ENCODE measurements at places on chromosomes 1 and 21. TPM values are rescaled to one million over a fixed set of nuclear protein-coding genes. Genes with fewer than 3 reads are reported as not detected.

GRCh38 chr1:206921772-206922265, at the start of gene FCMR:
FCMR (minus strand) TSS chr1:206921941; CDS start chr1:206921854, 87 bp downstream.
- H3K4me1 ChIP-seq = no peaks in the 10 kb centered on the region
- H3K4me3 ChIP-seq = no peak within 1 kb of the TSS
- DNase-seq = no peak
- H3K36me3 ChIP-seq = no peaks in the 10 kb centered on the region
- no peak within 1 kb of the TSS for H3K27ac ChIP-seq

Gene RIMS3
- 0.78 TPM for total RNA-seq

DNA sequence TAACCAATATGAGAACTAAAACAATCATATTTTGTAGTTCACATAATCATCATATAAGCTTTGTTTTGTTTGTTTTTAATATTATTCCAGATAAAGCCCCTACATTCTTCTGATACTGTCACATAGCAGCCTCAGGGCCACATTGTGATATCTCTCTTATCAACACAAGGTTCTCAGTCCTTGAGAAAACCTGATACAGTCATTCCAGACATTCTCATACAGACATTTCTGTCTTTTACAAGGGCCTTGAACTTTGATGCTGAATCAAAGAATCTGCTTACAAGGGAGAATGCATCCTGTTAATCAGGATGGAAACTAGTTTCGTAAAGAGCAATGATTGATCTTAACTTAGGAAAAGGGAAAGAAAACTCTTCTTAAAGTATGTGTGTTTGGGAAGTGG, 12.7 kb upstream of the VCAM1 start:
- H3K27ac ChIP-seq = no peak overlapping the region
- peaks cover 53% of the 10 kb centered on the region for H3K4me1 ChIP-seq
- H3K4me3 ChIP-seq = no peak overlapping the region
- DNase-seq = no peak
- no peaks in the 10 kb centered on the region for H3K27me3 ChIP-seq

Gene HSD3B2
- not detected for total RNA-seq

DNA sequence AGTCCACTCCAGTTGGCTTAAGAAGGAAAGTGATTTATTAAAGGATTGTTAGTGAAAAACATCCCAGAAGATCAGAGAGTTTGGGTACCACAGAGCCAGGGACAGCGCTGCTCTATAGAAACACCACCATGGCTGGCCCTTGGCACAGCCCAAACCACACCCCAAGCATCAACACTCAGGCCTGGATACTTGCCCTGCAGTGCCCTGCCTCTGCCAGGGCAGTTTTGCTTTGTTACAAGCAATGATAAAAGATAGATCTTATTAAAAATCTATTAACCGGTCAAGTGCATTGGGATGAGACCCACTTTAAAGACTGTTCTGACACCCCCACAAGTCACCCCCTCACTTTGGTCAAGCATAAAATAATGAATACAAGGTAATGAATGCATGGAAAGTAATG, 56.6 kb downstream of the KIF21B start:
- H3K4me1 ChIP-seq = no peaks in the 10 kb centered on the region
- no peak overlapping the region for H3K27ac ChIP-seq
- DNase-seq = no peak
- no peak overlapping the region for H3K4me3 ChIP-seq
- no peaks in the 10 kb centered on the region for H3K36me3 ChIP-seq
- no peaks in the 10 kb centered on the region for H3K27me3 ChIP-seq

Gene CNR2
- not detected for total RNA-seq

Gene ISG15
- 353 TPM for total RNA-seq

DNA sequence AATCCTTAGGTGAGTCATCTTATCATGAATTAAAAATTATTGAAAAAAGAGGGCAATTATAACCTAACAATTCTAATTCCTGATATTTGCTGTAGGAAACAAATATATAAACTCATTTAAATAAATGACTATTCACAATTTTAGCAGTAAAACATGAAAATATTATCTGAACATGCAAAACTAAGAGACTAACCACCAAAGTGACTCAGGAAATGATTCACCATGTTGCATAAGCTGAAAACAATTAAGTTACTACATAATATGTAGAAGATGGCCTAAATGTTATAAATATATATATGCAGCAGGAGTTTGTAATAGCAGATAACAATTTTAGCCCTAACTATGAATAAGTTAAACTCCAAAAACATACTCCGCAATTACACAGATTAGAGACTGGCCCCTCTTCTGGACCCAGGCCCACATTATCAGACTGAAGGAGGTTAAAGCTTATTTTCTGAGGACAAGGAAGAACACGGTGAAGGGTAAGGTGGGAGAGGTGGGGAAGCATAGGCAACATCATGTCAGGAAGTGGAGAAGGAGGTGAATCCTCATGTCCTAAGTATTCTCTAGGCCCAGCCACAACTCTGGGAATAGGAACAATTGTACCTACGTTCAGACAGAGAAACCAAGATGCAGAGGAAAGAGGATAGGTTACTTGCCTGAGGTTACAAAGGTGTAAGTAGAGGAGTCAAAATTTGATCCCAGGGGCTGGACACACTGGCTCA, 15.6 kb upstream of the AIM2 start:
- H3K27ac ChIP-seq = peak overlapping the region; percentile 43
- DNase-seq = no peak
- peaks cover 16% of the 10 kb centered on the region for H3K4me1 ChIP-seq
- no peaks in the 10 kb centered on the region for H3K36me3 ChIP-seq

Gene FAM72D
- 1.4 TPM for total RNA-seq

Gene TNFAIP8L2
- not detected for total RNA-seq

Gene MED8
- 60.7 TPM for total RNA-seq

GRCh38 chr21:30463713-30464112, 16.5 kb downstream of the KRTAP19-1 start:
- H3K27ac ChIP-seq = no peak overlapping the region
- DNase-seq = no peak
- no peaks in the 10 kb centered on the region for H3K36me3 ChIP-seq
- no peaks in the 10 kb centered on the region for H3K27me3 ChIP-seq
- H3K4me1 ChIP-seq = no peaks in the 10 kb centered on the region
- H3K4me3 ChIP-seq = no peak overlapping the region

- H3K27me3 ChIP-seq = no peaks in the 10 kb centered on the region
- DNase-seq = no peak
- no peak overlapping the region for H3K4me3 ChIP-seq
- H3K27ac ChIP-seq = no peak overlapping the region
- no peaks in the 10 kb centered on the region for H3K4me1 ChIP-seq
Measured at GRCh38 chr21:31266241-31266640, 77.8 kb downstream of the TIAM1 start.

DNA sequence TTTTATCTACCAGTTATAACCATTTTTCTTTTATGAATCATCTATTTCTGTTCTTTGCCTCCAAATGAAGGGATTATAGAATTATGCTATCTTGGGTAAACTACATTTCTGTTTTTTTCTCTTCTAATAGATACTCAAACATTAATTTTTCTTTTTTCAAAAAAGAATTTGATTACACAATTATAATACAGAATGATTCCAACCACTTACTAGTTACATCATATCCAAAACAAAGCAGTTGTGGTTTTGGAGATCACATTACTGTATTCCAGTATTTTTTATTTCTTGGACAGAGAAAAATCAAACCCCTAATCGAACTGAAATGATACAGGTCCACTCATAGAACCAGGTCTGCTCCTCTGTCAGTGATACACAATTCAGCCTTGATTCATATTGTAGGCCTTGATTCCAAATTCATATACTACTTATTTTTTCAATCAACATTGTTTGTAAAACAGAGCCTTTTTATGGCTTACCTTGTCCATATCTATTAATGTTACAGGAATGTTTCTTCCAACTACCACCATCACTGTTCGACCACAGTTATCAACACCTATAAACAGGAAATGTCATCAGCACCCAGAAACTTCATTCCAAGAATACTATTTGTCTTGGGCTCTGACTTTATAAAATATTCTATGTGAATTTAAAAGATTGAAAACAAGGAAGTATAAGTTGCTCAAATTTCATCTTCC, 43.2 kb downstream of the GDAP2 start:
- no peak for DNase-seq
- peaks cover 5% of the 10 kb centered on the region for H3K36me3 ChIP-seq
- H3K4me3 ChIP-seq = no peak overlapping the region
- peaks cover 21% of the 10 kb centered on the region for H3K4me1 ChIP-seq
- peak overlapping the region; percentile 68 for H3K27ac ChIP-seq
- H3K27me3 ChIP-seq = no peaks in the 10 kb centered on the region

Gene CHRM3
- total RNA-seq = 0.03 TPM

- no peak for DNase-seq
- no peaks in the 10 kb centered on the region for H3K27me3 ChIP-seq
- H3K4me1 ChIP-seq = no peaks in the 10 kb centered on the region
- no peaks in the 10 kb centered on the region for H3K36me3 ChIP-seq
Measured at GRCh38 chr1:80047791-80048190, 1041.3 kb upstream of the ADGRL4 start.

DNA sequence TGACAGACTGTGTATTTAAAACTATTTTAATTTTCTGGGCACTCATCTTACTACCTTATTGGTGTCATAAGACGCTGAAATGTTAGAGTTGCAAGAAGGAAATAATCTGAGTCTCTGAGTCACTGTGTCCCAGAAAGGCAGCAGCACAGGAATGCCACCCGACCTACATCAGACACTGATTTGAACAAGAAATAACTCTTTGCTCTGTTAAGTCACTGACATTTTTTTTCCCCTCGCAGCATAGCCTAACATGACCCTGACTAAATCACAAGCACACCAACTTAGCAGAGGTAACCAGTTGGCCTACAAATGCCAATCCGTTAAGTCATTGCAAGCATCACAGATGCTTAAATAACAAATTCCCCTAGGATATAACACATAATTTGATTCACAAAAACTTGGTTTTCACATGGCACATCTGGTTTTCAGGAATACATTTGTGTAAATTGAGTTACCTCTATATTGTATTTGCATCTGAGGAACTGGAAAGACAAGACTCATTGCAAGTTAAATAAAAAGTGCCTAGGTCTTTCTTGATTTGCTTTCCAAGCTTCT, 349.1 kb downstream of the SEC16B start:
- no peak for DNase-seq
- H3K27me3 ChIP-seq = peaks cover 3% of the 10 kb centered on the region
- no peaks in the 10 kb centered on the region for H3K36me3 ChIP-seq
- no peak overlapping the region for H3K27ac ChIP-seq
- H3K4me1 ChIP-seq = no peaks in the 10 kb centered on the region
- no peak overlapping the region for H3K4me3 ChIP-seq

- peak; percentile 98 for DNase-seq
- H3K4me1 ChIP-seq = peaks cover 61% of the 10 kb centered on the region
- no peak overlapping the region for H3K4me3 ChIP-seq
- H3K27me3 ChIP-seq = no peaks in the 10 kb centered on the region
- peak overlapping the region; percentile 97 for H3K27ac ChIP-seq
Measured at GRCh38 chr21:43340491-43341377, 86.2 kb downstream of the SIK1 start.

Gene RAD54L
- total RNA-seq = 10.4 TPM

GRCh38 chr1:18575620-18576019, 55.0 kb upstream of the PAX7 start:
- no peaks in the 10 kb centered on the region for H3K36me3 ChIP-seq
- peaks cover 25% of the 10 kb centered on the region for H3K27me3 ChIP-seq
- H3K4me1 ChIP-seq = no peaks in the 10 kb centered on the region
- H3K27ac ChIP-seq = no peak overlapping the region
- no peak overlapping the region for H3K4me3 ChIP-seq

DNA sequence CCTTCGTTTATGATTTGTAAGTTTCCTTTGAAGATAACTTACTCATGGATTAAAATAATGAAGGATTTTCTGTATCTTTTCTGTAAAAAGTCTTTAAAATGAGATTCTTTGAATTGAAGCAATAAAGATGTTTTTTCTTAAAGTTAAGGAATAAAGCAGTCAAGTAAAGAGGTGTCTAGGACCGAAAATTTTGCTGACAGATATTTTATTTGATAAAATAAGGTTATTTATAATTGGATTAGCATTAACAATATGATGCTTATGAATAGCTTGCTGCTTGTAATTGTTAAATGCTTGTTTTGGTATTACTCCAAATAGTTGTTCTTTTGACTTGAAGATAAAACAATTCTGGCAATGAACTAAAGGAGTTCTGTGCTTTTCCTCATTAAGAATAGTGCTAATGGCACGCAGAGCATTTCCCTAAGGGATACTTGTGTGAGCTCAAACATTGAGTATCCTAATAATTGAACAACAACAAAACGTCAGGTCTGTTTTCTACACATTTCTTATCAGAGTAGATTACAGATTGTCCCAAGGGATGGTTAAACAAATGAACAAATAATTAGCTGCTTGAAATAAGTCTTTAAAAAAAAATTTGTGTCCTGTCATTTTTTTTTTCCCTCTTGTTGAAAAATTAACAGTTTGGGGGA, 16.6 kb downstream of the TSNAX start:
- peaks cover 41% of the 10 kb centered on the region for H3K36me3 ChIP-seq
- no peaks in the 10 kb centered on the region for H3K27me3 ChIP-seq
- H3K4me1 ChIP-seq = 0 out of 2 replicates have a peak, but pooled peaks cover 3% of the 10 kb centered on the region
- no peak overlapping the region for H3K27ac ChIP-seq
- no peak overlapping the region for H3K4me3 ChIP-seq

Gene ADGRL4
- total RNA-seq = not detected

DNA sequence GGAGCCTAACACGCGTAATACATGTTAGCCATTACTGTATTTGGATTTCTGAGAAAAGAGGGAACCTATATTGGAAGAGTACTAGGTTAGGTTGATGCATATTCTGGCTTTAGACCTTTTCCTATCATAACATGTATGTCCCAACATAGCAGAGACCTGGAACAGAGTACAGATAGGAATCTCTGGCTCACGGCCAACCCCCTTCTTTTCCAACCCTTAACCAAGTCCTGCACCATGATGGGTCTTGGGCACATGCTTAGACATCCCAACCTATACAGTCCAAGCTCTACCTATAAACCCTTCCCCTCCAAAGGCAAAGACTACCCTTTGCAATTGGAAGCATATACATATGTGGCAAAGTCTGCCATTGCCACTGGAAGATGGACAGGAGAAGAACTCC, 227.9 kb downstream of the TM2D1 start:
- no peaks in the 10 kb centered on the region for H3K27me3 ChIP-seq
- no peak for DNase-seq
- no peak overlapping the region for H3K27ac ChIP-seq

DNA sequence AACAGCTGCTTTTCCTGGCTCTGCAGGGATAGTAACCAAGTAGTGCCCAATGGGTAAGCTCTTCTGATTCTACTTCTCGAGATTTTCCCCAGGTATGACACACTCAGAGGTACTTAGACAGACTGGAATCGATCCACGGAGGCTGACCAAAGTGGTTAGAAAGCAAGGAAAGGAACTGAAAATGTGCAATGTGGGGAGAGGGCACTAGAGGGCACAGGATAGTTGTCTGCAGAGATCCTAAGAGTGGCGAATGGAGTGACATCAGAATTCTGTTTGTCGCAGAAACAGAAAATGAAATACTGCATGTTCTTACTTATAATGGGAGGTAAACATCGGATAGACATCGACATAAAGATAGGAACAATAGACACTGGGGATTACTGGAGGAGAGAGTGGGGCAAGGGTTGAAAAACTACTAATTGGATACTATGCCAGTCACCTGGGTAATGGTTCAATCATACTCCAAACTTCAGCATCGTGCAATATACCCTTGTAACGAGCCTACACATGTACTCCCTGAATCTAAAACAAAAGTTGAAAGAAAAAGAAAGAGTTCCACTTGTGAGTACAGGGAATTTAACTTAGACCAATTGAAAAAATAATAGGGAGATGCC, 23.3 kb downstream of the CYP2J2 start:
- H3K27me3 ChIP-seq = no peaks in the 10 kb centered on the region
- no peak overlapping the region for H3K4me3 ChIP-seq
- peak; percentile 7 for DNase-seq

All from SJSA1 (cell line).